Activated CD4-positive, alpha-beta T cell treated with anti-CD3 and anti-CD28 coated beads, Interleukin-2, amount 50 U/mL, for 24 hours (primary cell): ENCODE measurements at places on chromosomes 7 and 10.

GRCh38 chr10:3748484-3748883 lies 36.5 kb downstream of the KLF6 start:
- DNase-seq: no peak

DNA sequence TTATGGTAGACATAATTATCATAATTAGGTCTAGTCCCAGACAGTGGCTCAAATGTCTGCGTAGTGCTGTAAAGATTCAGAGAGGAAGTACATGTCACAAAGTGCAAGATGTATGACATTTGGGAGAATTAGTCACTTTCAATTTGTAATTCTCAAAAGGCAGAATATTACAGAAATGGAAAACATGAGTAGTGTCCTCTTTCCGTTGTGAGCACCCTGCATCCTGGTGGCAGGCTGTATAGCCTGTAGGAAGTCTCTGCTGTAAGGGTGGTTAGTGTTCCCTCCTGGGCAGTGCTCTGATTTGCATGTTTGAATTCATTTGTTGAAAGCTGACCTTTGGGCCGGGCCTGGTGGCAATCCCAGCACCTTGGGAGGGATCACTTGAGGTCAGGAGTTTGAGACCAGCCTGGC lies 17.0 kb downstream of the CDK14 start:
- DNase-seq: no peak

- no peak for DNase-seq
Observed at GRCh38 chr10:50234486-50234885, 16.8 kb downstream of the ASAH2 start.

GRCh38 chr7:140972876-140973829 lies 41.6 kb downstream of the MRPS33 start:
- DNase-seq: no peak

- no peak for DNase-seq
Observed at GRCh38 chr7:103656221-103656620, 210.2 kb upstream of the SLC26A5 start.

DNA sequence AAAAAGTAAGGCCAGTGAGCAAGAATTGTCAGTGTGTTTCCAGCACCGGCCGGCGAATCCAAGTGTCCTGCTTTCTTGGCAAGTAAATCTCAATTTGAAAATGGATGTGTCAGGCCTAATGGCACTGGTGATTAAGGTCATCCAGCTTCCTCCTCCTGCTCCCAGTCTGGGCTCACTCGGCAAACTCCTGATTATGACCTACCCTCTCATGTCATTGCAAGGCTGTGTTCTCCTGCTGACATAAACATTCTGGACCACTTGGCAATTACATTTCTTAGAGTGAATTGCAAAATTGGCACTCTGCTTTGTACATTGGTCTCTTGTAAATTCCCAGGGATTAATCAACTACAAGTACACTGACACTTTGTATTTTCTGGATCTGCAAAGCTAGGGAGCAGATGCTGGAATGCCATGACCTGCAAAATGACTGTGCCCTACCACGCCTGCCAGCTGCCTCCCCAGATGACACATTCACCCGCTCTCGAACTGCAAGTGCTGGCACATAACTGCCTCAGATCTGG lies 473.8 kb downstream of the KIF20B start:
- DNase-seq: no peak

DNA sequence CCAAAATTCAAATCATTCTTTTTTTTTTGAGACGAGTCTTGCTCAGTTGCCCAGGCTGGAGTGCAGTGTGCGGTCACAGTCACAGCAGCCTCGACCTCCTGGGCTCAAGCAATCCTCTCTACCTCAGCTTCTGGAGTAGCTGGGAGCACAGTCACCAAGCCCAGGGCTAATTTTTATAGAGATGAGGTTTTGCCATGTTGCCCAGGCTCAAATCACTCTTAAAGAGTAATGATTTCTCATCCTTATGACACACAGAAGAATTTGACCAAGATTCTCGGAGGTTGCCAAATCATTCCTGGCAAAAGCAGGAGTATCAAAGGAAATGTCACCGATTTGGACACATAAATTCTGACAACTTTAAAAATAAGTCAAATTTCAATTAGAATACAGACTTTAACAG lies 39.1 kb downstream of the SIRT1 start:
- DNase-seq: no peak

DNA sequence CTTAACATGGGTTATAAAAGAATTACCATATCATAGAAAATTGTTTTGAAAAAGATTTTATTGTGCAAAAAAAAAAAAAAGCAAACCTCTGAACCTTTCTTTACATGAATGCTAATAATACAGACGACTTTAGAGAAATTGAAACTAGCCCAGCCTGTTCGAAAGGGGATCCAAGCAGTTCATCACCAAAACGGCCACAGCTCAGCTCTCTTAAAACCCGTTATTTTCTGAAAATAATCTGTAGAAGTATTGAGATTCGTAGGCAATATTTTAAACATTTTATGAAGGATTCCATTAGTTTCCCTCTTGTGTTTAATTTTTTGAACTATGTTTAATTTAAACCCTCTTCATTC lies 9.9 kb upstream of the GSAP start:
- DNase-seq: no peak

DNA sequence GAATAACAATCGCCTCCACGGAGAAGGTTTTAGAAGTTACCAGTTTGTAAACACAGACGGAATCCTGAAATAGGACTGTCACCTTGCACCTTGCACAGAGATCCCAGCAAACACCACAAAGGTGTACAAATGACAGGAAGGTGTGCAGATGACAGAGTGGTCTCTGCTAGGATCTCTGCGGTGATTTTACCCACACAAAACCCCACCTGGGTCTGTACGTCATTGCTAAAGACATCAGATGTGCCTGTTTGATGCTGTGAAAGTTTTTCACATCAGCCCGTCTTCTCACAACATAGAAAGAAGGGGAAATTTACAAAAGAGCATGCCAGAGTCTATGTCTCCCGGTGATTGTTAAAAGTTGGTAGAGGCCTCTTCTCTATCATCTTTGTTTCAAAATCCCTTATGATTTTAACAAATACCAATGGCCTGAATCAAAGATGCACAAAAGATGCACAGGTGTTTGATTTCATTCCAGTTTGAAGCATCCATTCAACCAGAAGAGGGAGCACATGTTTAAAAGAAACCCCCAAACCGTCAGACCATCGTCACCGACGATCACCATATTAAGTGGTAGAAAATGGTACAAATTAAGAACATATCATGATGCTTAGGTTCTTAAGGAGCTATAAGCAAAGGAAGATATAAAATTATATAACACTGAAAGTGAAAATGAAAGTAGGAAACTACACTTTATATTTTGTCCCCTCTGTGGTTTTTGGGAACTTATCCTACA lies 576.5 kb downstream of the PTPRN2 start:
- DNase-seq: no peak

- DNase-seq: no peak
Observed at GRCh38 chr10:50567384-50567783, 56.4 kb downstream of the SGMS1 start.

DNA sequence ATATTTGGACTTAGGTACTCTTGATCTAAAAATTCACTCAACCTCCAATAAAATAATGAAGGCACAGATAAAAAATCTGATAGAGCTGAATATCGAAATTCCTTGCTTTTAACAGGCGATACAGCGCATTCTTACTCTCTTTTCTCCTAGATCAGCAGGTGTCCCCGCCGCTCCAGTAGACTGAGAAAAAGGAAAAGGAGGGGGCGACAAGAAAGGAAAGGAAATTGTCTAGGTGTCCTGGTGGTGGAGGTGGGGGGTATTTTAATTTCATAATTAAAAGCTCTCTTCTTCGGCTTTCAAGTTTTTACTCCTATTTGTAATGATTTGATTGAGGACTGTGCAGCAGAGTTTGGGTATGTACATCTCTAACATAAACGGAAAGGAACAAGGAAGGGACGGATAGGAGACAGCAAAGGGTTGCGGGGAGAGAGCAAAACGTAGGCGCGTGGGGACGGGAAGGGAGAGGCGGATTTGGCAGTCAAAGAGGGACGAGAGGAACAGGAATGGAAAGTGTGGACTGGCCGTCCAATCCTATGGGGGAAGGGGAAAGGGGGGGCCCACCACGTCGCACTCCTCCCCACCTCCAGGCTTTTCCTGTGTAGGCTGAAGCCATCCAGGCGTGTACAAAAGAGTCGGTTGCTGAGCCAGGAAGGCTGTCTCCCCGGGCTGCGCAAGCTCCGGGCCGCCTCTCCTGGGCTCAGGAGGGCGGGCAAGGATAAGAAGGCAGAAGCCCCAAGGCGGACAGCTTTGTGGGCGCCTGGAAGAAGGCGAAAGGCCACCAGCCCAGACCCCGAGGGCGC lies 875 bp upstream of the HECTD2 start:
- peak; percentile 18 for DNase-seq

- DNase-seq: no peak
Observed at GRCh38 chr10:69709366-69709941, 79.4 kb downstream of the FAM241B start.

GRCh38 chr7:26060733-26061677 lies 91.0 kb upstream of the NFE2L3 start:
- DNase-seq: no peak

- no peak for DNase-seq
Observed at GRCh38 chr10:103637927-103638557, 144.5 kb downstream of the NEURL1 start.

DNA sequence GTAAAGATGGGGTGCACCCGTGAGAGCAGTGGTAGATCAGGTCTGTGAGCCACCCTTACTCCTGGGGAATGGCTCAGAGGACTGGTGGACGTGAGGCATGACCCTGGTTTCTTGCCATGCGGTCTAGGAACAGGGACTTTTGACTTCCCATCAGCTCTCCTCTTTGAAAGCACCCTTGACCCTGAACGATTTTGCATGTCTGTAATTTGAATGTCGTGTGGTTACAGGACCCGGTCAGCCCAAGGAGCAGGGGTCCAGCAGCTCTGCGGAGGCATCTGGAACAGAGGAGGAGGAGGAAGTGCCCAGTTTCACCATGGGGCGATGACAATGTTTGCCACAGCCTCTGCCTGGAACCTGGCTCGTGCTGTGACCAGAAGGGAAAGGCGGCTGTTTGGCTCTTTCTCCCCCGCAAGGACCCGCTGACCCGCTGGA lies 8.6 kb upstream of the ORAI2 start:
- DNase-seq: no peak

GRCh38 chr10:11875494-11876281 lies 52.5 kb downstream of the PROSER2 start:
- DNase-seq: no peak

GRCh38 chr10:17655009-17655408 lies 11.1 kb downstream of the STAM start:
- DNase-seq: no peak

DNA sequence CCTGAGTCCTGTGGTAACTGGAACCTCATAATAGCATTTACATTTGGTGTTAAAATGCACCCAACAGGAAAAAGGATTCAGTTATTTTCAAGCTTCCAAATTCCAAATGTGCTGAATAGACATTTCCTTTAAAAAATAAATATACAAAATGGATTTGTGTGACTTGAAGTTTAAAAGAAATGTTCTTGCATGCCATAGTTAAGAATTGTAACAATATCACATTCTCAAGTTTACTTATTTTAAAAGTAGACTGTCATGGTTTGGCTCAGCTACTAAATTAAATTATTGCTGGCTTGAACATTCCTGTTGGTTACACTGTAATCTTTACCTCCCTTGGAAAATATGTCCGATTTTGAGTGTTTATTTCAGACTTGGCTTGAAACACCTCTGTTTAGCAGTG lies 31.5 kb downstream of the BICC1 start:
- DNase-seq: no peak

GRCh38 chr7:148041156-148041555 lies 549.4 kb upstream of the C7orf33 start:
- DNase-seq: no peak

- no peak for DNase-seq
Observed at GRCh38 chr7:135664046-135664589, 1.8 kb downstream of the STMP1 start.

DNA sequence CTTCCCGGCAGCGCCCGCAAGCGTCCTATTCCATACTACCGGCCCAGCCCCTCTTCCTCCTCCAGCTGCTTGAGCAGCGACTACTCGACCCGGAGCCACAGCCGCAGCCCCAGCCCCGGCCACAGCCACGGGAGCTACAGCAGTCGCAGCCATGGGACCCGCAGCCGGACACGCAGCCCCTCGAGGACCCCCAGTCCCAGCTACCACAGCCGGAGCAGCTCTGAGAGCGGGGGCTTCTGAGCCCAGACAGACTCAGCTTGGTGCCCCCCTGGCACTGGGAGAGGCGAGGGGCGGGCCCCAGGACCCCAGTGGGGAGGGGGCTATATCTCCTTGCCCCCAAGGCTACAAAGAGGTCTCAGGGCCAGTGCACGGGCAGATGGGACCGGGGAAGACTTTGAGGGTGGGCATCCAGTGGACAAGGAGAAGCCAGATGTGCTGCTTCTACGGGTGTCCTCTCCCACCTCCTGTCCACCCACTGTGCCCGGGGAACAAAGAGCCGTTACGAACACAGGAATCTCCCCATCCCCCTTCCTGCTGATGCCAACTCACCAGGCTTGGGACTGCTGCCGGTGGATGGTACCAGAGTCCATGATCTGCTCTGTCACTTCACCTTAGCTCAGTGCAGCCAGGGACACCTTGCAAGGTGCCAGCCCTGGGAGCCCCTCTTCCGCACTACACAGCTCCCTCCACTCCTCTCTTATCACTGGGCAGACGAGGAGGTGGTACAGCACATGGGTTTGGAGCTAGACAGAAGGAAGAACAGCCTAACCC lies 16.7 kb upstream of the HSPB1 start:
- DNase-seq: no peak

DNA sequence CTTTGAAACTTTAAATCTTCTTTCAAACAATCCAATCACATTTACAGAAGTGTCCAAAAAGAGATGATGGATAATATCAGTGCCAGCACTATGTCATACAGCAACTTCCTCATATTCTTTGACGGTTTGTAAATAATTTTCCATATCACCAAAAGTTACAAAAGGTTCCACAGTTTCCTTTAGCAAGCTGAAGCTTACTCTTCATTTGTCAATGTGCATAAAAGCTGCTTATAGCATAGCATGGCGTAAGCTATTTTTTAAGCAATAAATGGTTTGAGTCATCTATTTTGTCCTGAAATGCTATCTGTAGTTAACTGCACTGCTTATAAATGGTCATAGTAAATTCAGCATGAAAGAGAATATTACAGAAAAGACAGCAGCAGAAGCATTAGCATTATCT lies 95.1 kb downstream of the ETV1 start:
- DNase-seq: no peak

GRCh38 chr10:113356794-113357680 lies 195.8 kb upstream of the HABP2 start:
- no peak for DNase-seq

DNA sequence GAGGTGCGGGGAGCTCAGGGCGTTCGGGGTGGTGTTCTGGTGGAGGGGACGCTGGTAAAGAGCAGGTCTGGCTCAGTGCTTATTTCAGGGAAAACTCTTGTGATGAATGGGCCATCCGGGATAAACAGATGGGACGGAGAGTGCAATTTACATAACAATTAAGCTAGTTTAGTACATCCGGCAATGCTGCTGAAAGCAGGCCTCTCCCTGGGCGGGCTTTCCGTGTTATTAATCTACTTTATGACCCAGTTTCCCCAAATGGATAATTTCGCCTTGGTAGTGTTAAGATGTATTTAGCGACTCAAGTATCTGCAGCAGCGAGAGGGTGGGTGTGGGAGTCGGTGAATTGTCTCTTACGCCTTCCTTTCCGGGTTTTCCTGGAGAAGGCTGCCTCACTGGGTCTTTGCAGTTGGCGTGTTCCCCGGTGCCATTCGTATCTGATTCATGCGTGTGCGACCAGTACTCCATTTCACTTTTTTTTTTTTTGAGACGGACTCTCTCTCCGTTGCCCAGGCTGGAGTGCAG lies 25.2 kb downstream of the FOXK1 start:
- no peak for DNase-seq

- no peak for DNase-seq
Observed at GRCh38 chr10:13973742-13974141, 357.0 kb downstream of the FRMD4A start.
